Activated CD4-positive, alpha-beta T cell treated with anti-CD3 and anti-CD28 coated beads, Interleukin-2, Interleukin-4, amounts not matched to agents 100 ng/mL and 50 ng/mL, durations not matched to agents 16 hours and 8 hours (primary cell): ENCODE measurements at places on chromosomes 4 and X.
A peak's percentile ranks its signal among the peaks of the same experiment; 100 is the strongest.

DNA sequence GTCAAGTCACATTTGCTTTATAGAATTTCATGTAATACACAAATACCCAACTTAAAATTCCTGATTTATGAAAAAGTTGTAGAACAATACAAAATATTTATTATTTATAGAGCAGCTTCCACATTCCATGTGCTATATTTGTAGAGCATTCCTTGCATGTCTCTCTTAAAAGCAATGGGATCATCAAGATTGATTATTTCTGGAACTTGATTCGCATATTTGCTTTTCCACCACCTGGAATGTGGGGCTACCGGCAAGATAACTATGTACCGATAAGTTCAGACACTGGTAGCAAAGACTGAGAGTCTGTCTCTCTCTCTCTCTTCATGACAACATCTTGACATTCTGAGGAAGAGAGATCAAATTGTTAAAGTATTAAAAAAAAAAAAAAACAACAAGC lies 59.3 kb downstream of the MAPK10 start:
- DNase-seq: no peak

GRCh38 chr4:7677086-7677485 lies 242.4 kb upstream of the PSAPL1 start:
- DNase-seq: no peak

DNA sequence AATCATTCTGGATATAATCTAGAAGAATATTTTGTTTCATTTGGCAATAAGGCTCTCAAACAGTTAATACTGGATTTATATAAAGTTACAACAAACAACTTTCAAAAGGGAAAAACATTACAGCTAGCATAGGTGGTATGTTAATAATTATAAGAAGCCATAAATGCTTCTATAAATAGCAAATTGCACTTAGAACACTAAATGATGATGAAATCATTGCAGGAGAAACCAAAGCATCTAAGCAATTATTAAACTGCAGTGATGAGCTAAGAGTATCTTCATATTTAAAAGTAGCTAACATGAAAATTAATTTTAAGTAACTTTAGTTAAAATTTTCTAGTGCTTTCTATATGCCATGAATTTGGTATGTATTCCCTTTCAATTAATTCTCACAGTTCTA lies 189.5 kb downstream of the CENPC start:
- DNase-seq: no peak

DNA sequence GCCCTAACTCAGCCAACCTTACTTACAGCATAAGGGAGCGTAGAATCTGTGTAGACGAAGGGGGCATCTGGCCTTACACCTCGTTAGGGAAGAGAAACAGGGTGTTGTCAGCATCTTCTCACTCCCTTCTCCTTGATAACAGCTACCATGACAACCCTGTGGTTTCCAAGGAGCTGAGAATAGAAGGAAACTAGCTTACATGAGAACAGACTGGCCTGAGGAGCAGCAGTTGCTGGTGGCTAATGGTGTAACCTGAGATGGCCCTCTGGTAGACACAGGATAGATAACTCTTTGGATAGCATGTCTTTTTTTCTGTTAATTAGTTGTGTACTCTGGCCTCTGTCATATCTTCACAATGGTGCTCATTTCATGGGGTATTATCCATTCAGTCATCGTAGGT lies 14.6 kb downstream of the PLP1 start:
- DNase-seq: no peak

- no peak for DNase-seq
These were observed 327.3 kb downstream of the CAMK2D start for GRCh38 chr4:113434247-113434587.

DNA sequence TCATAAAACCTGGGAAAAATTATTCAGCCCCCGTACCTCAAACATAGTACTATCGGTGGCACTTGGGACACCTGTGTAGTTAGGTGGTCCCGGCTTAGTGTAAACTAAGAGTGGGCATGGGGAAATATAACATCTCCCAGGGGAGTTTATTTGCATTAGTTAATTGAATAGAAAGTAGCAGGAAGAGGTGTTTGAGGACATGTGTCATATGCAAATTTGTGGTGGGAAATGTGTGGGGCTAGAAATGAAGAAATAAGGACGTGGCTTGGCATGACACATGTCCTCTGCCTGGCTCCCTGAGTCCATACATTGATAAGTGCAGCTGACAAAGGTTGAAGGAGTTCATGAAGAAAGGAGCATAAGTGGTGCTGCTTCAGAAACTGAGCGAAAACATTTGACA lies 483.6 kb downstream of the SH2D1A start:
- DNase-seq: peak; percentile 3

GRCh38 chr4:180101348-180102083 lies 2141.7 kb upstream of the TENM3 start:
- no peak for DNase-seq

DNA sequence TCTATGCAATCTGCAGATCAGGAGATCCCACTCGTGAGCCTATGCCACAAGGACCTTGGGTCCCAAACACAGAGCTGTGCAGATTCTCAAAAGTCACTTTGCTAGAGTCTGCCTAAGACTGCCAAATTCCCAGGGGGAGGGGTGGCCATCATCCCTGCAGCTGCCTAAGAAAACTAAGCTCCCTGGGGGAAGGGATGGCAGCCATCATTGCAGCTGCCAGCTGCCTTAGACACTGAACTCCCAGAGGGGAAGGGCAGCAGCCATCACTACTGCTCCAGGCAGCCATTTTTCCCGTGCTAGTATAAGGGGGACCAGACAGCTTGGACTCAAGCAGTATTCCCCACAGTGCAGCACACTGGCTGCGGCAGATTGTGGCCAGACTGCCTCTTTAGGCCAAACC lies 156.9 kb downstream of the NKX6-1 start:
- no peak for DNase-seq

DNA sequence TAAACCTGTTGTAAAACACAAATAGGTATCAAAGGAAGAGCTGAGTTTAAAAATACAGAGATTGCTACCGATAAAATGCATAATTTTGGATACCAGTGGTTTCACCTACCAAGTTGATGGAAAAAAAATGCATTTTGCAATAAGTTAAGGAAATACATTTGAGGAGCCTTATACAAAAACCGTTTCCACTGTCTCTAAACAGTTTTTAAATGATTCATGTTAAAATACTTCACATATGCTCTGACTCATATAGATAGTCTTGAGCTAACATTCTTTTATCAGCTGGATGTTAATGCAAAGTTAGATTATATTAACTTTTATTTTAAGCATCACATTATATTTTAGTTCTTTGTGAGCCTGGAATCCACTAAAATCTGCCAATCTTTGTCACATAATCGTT lies 50.6 kb upstream of the ANKRD17 start:
- no peak for DNase-seq

GRCh38 chr4:23438764-23439163 lies 451.1 kb downstream of the PPARGC1A start:
- no peak for DNase-seq

DNA sequence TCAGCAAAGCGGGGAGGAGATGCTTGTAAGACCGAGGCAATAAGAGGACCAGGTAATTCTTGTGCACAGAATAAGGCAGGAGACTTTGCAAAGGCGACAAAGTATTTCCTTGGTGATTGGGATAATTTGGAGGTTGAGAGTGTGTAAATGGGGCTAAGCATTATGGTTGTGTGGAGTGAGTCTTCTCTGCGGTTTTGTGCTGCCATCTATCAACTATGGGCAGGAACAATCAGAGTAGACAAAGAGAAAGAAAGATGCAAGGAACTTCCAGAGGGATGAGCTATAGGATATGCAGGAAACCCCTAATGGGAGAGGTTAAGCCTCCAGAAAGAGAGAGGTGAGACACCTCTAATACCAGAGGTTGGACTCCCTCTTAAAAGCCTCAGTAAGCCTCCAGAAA lies 339.8 kb downstream of the PAPSS1 start:
- DNase-seq: no peak

DNA sequence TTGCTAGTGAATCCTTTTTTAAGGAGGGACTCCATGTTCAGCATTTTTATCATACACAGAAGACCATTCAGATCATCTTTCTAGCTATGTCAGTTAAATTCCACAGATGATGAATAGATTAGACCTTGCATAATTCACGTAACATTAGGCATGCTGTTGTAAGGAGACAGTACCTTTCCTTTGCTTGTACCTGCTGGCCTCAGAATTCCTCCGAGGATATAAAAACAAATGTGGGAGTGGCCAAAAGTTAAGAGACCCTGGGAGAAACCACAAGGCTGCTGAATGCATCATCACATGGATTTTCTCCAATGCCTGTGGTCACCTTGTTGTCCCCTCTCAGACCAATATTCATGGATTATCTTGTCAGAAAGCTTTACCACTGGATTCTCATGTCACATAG lies 201.4 kb downstream of the MAGEB17 start:
- DNase-seq: no peak

DNA sequence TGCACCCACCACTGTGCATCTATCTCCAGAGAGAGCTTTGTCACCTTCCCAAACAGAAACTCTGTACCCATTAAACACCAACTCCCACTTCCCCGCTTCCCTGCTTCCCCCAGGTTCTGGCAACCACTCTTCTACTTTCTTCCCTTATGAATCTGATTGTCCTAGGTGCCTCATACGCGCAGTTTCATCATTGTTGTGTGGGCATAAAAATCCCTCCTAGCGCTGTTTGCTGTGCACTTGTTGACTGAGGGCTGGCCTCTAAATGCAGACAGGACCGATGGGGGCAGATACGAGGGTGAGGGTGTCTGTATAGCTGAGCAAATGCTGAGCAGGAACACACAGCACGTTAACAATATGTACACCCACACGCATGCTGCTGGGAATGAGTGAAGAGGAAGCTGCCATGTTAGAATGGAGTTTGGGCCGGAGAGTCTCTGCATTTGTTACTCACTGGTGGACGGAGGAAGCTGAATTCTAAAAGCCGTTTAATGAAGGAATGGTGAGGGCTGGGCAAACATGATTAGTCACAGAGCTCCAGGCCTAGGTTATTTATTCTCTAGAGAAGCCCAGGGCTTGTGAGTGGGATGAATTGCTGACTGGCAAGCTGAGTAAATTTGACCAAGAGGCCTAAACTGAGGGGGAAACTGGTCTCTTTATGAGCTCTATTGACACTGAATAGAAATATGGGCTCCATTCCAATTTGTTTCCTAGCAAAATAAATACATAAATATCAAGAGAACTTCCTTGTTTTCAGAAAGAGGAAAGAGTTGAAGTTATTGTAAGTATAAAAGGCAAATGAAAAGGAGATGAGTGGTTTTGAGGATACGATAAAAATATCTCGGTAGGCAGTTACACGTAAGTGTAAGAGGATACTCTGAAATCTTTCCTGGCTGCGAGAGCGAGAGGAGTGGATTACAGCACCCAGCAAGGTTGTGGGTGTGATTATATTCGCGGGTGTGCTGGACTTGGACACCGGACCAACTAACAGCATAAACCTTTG lies 95.9 kb upstream of the RPS6KA3 start:
- DNase-seq: no peak

DNA sequence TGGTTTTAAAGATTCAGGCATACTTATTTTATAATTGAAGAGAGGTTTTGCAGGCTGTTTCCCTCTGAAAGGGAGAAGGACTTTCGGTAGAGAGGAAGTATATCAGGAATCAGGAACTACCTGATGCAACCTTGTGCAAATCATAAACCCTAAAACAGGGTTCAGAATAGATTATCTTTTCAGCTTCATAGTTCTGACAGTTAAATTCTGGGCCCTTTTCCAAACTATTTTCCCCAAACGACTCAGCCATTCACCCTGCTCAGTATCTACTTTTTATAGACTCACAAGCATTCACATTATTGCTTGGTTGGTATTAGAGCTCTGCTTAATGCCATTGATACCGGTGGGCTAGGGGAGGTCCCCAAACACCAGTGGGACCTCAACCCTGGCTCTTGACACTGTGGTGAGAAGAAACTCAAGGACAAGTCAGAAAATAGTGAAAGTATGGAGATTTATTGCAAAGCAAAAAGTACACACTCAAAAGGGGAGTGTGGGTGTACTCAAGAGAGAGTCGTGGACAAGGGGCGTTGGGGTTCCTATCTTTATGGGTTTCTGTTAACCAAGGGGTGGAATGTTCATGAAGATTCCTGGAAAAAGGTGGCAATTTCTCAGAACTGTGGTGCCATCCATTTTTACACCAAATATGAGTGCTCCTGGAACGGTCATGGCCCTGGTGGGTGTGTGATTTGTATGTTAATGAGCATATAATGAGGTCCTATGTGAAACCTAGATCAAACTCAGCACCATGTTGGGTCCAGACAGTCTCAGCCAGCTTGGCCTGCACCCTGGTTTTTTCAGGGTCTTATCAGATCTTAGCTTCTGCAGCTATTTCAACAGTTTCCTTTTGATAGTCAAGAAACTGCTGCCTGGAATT lies 238.3 kb downstream of the DCLK2 start:
- DNase-seq: no peak

- DNase-seq: no peak
These were observed 94.5 kb upstream of the APOOL start for GRCh38 chrX:84909151-84909550.

DNA sequence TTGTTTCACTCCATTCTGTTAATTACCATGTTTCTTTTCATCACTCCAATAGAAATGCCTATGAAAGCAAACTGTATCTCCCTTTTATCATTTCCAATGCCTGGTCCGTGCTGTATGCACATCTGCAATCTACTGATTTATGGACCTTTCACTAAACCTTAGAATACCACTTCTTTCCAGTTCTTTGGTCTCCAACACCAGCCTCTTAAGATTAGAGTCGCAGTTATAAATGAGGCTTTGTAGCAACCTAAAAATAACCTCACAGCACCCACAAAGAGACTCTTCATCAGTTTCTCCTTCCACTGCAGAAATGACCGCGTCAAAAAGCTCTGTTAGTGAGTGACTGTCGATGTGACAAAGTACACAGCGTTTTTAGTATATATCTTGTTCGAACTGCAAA lies 282.6 kb downstream of the ADGRA3 start:
- no peak for DNase-seq

- DNase-seq: no peak
These were observed 208.3 kb upstream of the LEF1 start for GRCh38 chr4:108377021-108377420.

DNA sequence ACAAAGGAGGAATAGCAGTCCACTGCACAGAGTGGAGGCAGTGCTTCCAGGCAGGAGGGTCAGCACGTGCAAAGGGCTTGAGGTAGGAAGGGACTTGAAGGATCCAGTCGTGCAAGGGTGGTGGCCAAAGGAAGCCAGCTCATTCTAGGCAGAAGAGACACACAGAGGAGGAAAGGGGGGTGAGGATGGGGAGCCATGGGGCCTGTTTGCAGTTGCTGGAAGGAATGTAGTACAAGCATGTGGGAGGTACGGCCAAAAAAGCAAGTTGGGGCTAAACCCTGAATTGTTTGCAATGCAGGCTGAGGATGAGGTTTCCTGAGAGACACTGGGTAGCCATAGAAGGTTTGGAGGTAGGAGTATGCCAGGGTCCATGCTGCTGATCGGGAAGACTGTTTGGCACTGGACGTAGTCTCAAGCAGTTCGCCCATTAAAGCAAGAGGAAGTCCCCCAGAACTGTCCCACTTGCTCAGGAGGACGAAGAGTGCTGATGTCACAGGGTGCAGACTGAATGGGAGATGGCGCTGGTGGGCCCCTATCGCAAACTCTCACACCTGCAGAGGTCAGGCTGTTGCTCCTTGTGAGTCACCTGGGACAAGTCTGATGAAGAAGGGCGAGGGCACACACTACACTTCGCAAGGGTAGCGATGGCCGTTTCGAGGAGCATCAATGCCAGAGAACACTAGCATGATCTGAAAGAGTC lies 9.1 kb upstream of the MAN2B2 start:
- DNase-seq: no peak
